ENCODE measurements at places on chromosomes 1 and 21.

DNA sequence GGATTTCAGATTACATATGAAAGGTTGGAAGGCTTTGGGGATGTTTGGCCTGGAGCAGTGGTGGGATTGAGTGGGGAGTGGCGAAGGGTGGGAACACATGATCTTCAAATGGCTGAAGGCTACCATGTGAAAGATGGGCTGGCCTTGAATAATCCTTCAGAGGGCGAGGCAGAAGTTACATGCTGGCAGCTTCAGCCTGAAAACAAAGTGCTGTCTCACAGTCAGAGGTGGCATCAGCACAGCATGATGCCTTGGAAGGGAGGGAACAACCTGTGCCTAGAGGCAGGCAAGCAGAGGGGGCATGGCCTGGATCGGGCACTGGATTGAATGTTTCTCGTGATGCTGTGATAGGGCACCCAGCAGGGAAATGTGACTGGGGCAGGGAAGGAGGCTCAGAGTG, 130.8 kb downstream of the BEND5 start:
- peak; percentile 18 for DNase-seq

DNA sequence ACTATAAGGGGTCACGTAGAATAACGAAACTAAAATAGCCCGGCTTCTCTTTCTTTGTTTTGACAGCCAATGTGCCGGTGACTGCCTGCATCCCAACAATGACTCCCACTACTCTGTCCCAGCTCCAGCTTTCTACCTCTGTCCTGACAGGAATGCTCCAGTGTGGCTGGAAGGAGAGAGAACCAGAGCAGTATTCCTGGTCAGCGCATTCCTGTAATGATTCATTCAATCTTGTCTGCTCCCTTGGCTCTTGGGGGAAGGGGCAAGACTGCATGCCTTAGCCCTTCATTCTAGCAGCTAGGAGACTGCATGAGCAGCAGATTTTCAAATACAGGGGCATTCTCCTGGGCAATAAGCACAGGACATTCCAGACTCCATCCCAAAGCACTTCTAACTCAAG, 132.1 kb upstream of the PRMT6 start:
- no peak for DNase-seq

- no peak for DNase-seq
These were observed 53.0 kb downstream of the MAB21L3 start for GRCh38 chr1:116164150-116164549.

- DNase-seq = no peak
These were observed 660 bp downstream of the PGBD5 start for GRCh38 chr1:230425252-230426091.

GRCh38 chr1:196538473-196538872, 69.8 kb downstream of the KCNT2 start:
- no peak for DNase-seq

GRCh38 chr1:96281491-96281890, 440.1 kb upstream of the PTBP2 start:
- DNase-seq = no peak

DNA sequence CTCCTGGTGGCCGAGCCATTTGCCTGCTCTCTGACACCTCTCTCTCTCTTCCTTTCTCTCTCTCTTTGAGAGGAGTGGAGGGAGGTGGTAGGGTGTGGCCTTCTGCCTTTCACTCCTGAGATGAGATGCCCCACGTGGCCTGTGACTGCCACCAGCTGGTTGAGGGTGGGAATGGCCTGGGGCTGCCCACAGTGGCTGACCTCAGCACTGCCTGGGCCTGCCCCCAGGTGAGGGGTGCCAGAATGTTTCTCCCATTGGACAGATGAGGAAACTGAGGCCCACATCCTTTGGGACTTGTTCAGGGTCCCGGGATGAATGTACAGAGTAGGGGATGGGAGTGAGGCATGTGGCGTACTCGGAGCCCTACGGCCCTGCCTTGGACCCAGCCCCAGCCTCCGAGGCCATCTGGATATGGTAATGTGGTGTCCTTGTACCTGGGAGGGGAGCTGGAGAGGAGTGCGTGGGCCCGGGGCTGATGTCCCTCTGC, 12.7 kb upstream of the C1orf167 start:
- DNase-seq = no peak

DNA sequence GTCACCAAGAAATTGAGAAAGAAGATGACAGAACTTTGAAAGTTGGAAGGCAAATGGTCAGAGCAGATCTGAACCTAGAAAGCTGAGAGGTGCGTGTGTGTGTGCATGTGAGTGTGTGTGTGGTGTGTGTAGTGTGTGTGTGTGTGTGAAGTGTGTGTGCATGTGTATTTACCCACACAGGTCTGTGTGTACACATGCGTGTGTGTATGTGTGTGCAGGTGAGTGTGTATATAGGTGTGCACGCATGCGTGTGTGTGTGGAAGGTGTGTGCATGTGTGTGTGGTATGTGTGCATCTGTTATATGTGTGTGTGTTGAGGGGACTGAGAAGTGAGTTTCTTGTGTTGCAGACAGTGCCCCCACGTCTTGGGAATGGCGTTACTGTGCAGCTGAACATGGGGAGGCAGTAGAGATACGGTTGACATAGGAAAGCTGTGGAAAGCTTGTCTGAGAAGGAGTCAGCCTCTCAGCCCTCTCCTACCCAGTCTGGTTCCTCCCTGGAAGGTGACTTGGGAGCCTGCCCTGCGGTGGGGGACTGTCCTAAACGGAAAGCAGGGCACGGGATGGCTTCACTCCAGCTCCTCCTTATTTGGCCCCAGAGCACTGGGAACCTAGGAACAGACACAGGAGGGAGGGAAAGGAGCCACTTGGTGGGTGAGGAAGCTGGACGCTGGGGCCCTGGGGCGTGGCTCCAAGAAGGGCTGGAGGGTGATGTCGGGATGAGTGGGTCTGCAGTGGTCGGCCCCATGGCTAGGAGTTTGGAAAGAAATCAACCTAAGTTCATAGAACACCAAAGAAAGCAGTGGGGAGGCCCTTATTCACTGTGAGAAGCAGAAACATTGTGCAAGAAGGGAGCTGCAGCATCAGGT, 97.2 kb downstream of the PCBP3 start:
- no peak for DNase-seq

DNA sequence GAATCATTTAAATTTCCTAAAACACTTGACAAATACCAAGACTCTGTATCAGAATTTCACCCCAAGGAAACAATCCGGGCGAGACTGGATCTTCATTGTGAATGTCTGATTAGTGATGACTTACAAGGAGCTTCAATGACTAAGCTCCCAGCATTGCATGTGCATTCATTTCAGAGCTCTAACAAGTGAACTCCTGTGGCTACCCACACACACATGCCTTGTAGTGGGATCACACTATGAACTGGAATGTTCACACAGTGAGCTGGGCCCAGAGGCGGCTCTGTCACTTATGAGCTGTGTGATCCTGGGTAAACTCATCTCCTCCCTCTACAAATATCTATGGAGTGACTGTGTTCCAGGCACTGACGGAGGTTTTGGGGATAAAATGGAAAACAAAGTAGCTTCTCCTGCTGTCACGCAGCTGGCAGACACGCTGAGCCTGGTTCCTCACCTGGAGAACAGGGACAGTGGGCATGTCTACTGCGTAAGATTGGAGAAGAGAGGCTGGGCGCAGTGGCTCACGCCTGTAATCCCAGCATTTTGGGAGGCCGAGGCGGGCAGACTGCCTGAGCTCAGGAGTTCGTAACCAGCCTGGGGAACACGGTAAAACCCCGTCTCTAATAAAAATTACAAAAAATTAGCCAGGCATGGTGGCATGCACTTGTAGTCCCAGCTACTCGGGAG, 56.9 kb downstream of the CLSTN1 start:
- DNase-seq = no peak

- DNase-seq = no peak
These were observed 43.9 kb upstream of the SAMSN1 start for GRCh38 chr21:14589855-14590563.

GRCh38 chr1:217311766-217312165, 319.1 kb downstream of the GPATCH2 start:
- DNase-seq = no peak

Measured in NCI-H2081 treated with DMSO at 0.1 percent for 48 hours (cell line).